Neural progenitor cell (in vitro differentiated cells): ENCODE measurements at places on chromosomes 1 and 21.

GRCh38 chr1:157357111-157357510 lies 195.2 kb downstream of the FCRL5 start:
- no peak for DNase-seq

DNA sequence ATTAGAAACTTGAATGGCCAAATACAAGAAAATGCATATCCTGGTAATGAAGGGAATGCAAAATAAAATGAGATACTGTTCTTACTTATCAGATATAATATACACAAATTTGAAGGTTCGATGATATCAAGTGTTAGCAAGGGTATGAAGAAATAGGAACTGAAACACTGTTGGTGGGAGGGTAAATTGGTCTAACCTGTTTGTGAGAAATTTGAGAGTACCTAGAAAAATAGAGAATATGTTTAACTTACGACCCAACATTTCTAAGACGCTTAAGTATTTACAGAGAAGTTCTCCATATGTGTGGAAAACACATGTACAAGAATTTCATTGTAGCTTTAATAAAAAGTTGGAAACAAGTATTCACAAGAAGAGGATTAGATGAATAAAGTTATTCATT lies 25.9 kb downstream of the ATG4C start:
- no peak for DNase-seq

GRCh38 chr1:43225168-43225567 lies 44.6 kb upstream of the TMEM125 start:
- no peak for DNase-seq

- DNase-seq, result no peak
Observed at GRCh38 chr1:84096176-84096575, 47.9 kb upstream of the PRKACB start.

- no peak for DNase-seq
Observed at GRCh38 chr1:165875171-165875570, 47.8 kb downstream of the UCK2 start.

DNA sequence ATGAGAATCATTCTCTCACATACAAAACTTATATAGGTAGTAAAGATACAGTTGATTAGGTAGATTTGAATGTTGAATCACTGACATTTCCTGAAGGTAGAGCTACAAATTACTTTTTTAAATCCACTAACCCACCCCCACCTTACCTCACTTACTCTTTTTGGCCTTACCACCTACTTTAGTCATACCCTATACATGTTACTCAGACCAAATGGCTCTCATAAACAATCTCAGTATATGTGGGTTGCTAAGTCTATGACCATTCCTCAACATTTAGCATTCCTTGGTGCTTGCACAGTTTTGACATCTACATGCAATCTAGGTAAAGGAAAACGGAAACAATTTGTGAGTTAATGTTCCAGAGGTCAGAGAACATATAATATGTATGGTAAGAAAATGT lies 26.3 kb downstream of the SYDE2 start:
- no peak for DNase-seq

DNA sequence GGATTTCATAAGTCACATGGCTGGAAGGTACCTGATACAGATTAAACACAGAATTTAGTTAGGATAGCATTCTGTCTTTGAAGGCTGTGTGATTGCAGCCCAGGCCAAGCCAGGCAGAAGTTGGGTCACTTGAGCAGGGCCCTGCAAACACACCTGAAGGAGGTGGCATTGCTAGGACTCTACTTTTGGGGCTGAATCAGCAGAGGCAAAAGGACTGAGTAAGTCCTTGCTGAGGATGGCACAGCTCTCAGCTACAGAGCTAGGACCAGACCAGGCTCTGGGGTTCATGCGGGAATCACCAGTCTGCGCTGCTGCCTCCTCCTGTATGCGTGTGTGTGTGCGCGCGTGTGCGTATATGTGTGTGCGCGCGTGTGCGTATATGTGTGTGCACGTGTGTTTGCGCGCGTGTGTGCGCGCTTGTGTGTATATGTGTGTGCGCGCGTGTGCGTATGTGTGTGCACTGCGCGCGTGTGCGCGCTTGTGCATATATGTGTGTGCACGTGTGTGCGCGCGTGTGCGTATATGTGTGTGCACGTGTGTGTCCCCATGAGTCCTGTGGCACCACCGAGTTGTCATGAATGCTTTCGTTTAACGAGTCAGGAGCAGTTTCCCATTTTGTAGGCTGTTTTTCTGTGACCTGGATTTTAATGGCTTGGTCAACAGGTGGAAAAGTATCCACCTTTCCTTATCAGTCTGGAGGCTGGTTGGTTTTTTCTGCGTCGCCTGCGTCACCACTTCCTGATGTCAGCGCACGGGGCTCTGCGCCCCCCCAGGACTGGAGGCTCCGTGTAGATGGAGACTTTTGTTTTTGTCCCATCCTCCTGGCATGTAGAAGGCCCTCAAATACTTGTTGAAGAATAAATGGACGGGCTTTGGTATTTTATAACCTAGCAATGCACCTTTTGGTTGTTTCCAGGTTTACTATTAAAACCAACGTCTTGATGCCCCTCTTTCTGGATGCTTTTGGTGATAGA lies 34.7 kb downstream of the ADARB1 start:
- no peak for DNase-seq

DNA sequence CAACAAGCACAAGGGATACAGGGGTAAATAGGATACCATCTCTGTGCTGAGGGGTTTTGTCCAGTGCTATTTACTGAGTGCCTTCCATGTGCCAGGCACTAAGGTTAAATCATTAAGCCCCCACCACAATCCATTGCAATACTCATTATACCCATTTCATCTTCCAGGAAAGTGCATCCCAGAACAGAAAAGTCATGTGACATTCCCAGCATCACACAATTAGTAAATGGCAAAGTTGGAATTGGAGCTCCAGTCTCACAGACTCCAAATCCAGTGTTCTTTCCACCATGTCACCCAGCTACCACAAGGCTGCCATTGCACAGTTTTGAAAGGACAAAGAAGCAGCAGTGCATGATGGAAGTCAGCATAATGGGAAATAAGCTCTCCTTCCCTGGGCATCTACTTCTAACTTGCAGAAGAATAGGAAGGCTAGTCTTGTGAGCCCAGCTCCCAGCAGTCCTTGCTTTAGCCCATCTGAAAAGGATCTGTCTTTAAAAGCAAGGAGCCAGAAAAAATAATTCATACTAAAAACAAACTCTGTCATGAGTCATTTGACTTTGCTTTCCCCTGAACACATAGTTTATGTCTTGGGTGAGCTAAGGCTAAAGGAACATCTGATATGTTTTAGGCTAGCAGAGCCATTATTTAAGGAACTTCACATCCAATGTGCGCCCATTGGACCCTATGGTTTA lies 111.4 kb upstream of the HOOK1 start:
- DNase-seq, result no peak

- DNase-seq, result no peak
Observed at GRCh38 chr1:101051688-101052638, 26.4 kb upstream of the DPH5 start.

DNA sequence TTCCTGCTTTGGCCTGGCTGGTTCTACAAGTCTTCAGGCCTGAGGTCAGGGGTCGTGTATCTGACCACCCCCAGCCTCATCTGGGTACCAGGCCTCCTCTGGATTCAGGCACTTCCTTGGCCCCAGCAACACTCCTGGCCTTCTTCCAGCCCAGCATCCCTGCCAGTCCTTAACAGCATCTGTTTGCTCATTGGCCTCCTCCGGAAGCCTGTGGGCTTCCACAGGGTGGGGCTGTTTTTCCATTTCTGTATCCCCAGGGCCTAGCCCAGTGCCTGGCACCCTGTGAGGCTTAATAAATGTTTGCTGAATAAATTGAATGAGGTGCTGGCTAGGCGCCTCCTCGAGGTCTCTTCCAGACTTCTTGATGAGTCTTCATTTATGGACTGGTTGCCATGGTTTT lies 21.5 kb upstream of the GPR37L1 start:
- DNase-seq, result no peak

DNA sequence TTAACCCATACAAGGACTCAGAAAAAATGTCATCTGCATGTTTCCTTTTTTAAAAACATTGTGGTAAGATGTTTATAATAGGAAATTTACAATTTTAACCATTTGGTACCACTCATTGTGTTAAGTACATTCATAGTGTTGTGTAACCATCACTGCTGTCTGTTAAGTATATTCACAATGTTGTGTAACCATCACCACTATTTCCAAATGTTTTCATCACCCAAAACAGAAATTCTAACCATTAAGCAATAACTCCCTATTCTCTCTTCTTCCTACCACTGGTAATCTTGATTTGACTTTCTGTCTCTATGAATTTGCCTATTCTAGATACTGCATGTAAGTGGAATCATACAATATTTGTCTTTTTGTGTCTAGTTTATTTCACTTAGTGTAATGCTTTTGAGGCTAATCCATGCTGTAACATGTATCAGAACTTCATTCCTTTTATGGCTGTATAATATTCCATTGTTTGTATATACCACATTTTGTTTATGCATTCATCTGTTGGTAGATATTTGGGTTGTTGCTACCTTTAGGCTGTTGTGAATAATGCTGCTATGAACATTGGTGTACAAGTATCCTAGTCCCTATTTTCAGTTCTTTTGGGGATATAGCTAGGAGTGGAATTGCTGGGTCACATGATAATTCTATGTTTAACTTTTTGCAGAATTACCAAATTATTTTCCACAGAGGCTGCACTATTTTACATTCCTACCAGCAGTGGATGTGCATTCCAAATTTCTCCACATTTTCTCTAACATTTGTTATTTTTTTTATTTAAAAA lies 14.1 kb downstream of the HIPK1 start:
- no peak for DNase-seq

DNA sequence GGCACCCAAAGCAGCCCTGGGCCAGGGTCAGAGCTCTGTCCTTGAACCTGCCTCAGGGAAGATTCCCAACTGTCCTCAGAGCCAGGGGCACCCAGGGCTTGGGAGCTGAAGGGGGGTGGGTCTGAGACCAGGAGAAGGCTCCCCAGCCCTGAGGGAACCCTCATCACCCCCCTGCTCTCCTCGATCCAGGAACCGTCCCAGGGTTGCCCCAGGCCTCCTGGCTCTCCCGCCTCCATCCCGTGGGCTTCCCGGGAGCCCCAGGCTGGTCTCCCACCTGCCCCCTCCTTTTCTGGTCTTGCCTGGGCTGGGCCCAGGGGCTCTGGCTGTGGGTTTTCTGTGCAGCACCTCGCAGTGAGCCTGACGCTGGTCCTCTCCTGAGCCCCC lies 6.7 kb upstream of the SAMD11 start:
- DNase-seq, result no peak

DNA sequence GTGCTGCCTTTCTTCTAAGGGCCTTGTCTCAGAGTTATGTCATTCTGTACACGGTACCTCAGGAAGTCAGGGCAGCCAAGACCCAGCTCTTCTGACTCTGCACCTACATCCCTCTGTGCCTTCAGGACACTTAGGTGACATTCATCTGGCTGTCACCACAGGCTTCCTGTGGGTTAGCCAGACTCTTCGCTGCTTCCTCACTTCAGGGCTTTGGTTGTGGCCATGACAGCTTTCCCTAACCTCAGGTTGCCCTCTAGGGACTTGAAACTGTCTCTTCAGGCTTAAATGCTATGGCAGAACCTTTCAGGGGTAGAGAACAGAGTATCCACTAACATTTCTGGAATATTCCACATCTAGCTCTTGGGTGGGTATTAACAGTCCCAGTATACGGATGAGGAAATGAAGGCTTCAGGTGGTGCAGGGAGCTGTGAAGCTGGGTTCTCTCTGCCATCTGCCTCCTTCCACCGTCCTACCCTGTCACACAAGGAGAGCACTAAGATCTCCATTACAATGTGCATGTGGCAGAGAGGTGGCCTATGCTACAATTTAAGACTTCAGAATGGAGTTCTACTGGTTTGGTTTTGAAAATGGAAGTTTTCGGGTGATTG lies 9.9 kb downstream of the TSSK3 start:
- no peak for DNase-seq

GRCh38 chr21:39690454-39690853 lies 54.5 kb upstream of the IGSF5 start:
- DNase-seq, result no peak

- no peak for DNase-seq
Observed at GRCh38 chr1:85692730-85693314, 15.4 kb downstream of the ZNHIT6 start.

DNA sequence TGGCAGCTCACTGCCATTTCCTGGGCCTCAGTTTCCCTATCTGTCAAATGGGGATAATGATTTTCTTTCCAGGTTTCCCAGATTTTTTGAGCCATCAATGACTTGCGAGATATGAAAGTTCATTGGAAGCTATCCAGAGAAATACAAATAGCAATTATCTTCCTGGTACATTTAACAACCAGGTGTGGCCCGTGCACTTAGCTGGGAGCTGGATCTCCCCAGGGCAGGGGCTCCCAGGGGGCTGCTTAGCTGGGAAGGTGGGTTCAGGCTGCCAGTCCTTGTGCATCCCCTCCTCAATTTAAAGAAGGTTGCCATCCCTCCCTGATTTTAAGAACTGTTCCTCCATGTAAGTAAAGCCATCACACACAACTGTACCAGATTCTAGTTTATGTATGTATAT lies 3.6 kb upstream of the TMEM54 start:
- DNase-seq, result no peak

GRCh38 chr1:164589961-164590507 lies 31.1 kb downstream of the PBX1 start:
- peak; percentile 63 for DNase-seq

GRCh38 chr1:194355488-194356106 lies 1169.2 kb upstream of the B3GALT2 start:
- DNase-seq, result no peak

GRCh38 chr1:223245983-223246382 lies 102.9 kb upstream of the TLR5 start:
- no peak for DNase-seq

DNA sequence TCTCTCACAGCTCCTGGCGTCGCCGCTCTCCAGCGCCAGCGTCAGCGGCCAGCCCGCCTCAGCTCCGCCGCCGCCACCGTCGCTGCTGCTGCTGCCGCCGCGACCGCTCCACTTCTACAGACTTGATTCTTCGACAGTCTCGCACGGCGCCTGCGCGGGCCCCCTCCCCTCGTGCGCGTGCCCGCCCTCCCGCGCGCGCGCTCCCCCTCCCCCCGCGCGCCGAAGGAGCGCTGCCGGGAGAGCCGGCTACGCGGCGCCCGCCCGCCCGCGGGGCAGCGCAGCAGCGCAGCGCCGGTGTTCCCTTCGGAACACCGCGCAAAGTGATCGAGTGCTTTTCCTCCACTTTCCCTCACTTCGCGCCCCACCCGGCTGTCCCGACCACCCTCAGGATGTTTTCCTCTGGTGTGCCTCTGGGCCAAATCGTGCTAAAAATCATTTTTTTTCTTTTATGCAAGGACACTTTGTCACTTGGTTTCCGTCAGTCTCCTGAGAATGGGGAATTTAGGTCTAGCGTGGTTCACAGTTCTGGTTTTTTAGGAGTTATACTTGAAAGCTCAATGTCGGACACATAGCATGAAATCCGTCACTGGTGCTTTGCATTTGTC lies at the start of gene IRF2BP2:
IRF2BP2 (minus strand) TSS at position 118 of the 605 bp plus-strand sequence. CDS start 684 bp downstream, outside the sequence.
- peak; percentile 92 for DNase-seq

DNA sequence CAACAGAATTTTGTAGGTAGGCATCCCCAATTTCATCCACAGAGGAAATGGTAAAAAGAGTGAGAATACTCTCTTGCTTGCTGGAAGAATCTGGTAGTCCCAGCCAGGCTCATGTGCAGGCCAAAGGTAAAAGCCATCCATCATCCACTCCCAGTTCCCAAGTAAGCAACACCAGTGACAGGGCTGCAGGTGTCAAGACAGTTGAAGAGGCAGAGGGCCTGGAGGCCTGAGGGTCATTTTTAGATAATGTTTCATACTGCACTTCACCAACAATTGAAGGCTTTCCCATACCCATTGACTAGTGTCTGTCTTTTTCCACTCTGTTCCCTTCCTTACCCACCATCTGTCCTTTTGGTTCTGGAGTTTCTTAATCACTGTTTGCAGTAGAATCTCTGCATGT lies 141.7 kb upstream of the L1TD1 start:
- no peak for DNase-seq

GRCh38 chr1:162987866-162988265 lies 81.3 kb upstream of the RGS4 start:
- DNase-seq, result no peak

- DNase-seq, result peak; percentile 63
Observed at GRCh38 chr1:85047472-85048295, 616 bp downstream of the MCOLN3 start.
